ENCODE measurements at places on chromosomes 3 and 15.

GRCh38 chr3:197125636-197126035 is 96.0 kb upstream of the MELTF start:
- peak; percentile 21 for DNase-seq

DNA sequence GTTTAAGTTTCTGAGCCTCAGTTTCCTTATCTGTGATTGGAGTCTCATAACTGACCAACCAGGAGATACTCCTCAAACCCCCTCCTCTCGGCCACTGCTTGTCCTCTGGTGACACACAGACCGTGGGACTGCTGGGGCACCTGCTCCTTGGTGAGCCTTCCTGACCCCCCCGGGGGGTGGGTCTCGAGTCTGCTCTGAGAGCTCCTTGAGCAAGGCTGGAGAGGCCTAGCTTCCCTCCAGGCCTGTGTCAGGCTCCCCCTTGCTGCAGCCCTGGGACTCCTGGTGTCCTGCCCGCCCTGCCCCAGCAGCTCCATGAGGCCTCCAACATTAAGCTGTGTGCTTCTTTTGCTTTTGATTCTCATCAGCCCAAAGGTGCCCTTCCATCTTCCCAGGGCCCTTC is 27.7 kb downstream of the SRPRB start:
- DNase-seq, result no peak

DNA sequence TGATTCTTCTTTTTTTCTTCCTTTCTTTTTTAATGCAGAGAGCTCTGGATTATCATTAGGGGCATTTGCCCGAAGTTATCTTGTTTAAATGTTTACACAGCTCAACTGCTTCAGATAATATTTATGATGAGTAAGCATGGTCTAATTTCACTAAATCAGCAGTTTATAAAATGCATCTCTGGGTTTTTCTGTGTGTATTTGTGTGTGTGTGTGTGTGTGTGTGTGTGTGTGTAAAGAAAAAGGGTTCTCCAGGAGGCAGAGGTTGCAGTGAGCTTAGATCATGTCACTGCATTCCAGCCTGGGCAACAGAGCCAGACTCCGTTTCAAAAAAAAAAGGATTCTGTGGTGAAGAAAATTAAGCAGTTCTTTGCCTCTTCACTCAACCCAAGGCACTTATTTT is 25.9 kb upstream of the TNFSF10 start:
- no peak for DNase-seq

DNA sequence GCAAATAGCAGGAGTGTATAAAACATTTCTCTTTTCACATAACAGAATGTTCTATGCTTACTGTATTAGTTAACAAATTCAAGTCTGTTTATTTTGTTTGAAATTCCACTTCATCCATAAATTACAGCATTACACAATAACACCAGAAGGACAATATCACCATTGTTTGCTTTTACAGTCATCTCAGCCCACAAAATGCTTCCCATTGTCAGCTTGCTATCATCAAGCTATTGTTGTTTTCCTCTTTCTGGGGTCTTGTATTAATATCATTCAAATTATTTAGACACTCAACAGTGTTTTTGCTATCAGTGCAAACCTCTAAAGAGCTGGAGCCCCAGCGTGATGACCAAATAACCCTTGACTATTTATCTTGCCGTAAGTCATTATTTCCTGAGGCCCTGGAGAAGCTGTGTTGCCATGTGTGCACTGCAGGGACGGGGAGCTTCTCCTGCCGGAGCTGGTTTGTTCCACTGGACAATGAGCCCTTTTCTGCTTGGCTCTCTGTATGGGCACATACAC is 1.1 kb downstream of the SAMMSON start:
- DNase-seq, result peak; percentile 38

DNA sequence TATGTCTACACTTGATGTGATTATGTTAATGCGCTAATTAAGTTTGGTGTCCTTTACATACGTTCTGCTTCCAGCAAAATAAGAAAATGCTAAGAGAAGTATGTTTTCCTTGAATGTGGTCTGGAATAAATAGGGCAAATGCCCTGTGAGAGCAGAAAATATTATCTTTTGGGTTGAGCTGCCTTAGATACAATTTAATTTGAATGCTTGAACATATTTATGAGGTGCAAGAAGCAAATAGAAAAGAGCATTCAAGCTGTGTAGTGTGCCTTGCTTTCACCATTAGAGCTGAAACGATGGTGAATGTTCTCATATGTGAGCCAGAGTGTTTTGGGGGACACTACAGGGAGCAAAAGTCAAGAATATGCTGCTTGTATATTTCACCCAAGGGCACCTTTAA is 15.9 kb upstream of the ARNT2 start:
- no peak for DNase-seq

DNA sequence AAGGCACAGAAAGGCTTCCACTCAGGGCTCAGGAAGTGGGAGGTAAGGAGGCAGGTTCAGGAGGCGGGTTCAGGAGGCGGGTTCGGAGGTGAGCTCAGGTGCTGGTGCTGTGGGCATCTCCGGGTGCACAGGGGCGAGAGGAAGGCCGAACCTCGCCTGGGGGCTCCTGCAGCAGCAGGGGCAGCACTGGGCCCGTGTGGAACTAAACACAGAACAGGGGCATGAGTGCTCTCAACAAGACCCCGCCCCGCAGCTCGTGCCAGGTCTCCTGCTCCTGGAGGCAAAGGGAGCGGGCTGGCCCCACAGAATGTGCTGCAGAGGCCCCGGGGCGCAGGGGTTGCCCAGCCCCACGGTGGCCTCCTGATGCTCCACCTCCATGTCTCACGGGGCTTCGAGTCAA is 13.7 kb downstream of the ZDHHC19 start:
- no peak for DNase-seq

- no peak for DNase-seq
These were observed 1.1 kb upstream of the MGLL start for GRCh38 chr3:127823426-127823857.

DNA sequence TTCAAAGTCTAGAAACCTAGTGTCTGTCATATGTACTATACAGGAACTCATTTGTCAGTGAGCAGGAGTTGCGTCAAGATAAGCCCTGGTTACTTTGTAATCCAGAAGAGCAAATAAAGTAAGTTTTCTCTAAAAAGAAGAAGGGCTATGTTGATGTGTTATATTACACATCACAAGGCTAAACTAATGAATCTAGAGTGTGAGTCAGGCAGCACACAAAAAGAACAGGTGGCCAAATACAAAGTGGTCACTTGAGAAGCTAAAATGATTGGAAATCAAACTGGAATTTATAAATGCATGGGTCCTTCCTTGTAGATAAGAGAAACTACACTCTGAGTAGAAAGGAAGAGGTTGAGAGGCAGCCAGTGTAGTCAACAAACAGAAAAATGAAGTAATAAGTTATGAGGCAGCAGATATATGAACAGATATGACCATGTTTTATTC is 771.6 kb downstream of the DIPK2A start:
- no peak for DNase-seq

GRCh38 chr3:46228260-46229242 is 13.7 kb upstream of the CCR3 start:
- no peak for DNase-seq

GRCh38 chr3:189758186-189758585 is 127.0 kb downstream of the TP63 start:
- no peak for DNase-seq

DNA sequence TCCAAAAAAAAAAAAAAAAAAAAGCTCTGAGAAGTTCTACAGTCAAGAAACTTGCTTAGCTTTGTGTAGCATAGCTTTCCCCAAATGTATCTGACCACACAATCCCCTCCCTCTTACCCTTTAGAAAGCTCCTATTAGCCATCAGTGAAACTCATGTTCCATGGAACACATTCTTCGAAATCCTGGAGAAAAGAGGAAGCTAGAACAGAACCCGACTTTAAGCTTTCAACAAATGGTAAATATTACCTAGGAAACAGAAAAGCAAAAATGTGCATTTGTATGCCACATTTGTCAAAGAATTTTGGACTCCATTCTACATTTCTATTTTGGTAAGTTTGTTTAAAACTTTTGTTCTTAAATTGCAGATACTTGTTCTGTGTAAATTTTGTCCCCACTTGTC is 17.4 kb upstream of the CRTC3 start:
- DNase-seq, result no peak

DNA sequence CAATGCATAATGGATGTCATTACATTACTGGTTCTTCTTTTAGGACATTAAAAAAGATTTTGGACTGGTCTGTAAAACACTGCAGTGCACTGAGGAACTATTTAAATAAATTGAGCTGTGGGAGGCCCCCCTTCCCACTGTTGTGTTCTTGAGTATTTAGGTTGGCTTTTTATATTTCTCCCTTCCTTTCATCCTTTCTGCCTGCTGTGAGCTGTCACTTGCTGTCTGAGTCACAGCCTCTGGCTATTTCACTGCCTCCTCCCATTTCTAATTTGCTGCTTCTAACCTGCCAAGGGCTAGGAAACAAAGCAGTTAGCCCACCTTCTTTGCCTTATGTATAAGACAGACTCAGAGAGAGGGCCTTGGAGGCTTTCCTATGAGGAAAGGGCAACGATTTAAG is 89.0 kb upstream of the FNDC3B start:
- peak; percentile 52 for DNase-seq

DNA sequence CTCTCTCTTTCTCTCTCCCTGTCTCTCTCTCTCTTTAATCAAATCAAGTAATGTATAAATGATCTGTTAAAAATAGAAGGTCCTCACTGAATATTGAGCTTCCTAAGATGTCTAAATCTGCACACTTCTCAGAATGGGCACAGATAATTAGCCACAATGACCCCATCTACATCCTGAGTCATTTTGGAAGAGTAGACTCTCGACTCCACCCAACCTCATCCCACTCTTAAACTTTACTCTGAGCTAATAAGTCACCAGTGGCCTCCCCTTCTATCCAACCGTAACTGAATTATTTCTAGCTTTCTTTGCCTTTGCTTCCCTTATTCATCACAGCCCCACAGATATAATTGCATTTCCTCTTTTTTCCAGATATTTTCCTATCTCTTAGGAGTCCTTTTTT is 326.5 kb upstream of the ZNF717 start:
- DNase-seq, result no peak

- DNase-seq, result peak; percentile 73
These were observed 4.8 kb downstream of the HES1 start for GRCh38 chr3:194140520-194141414.

- DNase-seq, result peak; percentile 47
These were observed 6.2 kb downstream of the TSC22D2 start for GRCh38 chr3:150414258-150414657.

DNA sequence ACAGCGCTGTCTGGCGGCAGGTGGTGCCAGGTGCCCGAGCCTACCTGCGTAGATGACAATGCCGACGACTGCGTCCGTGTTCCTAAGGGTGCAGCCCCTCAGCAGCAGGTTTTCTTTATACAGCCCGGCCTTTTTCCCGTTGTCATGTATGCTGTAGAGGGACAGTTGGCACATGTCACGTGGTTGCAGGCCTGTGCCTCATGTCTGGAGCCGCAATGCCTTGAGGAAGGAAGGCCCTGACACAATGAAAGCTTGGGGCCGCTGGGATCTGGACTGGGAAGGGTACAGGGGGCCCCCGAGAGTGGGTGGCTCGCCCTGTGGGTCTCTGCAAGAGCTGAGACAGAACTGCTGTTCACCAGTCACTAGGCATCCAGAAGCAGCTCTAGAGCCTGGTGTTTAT is 136.0 kb downstream of the ATP10A start:
- no peak for DNase-seq

- no peak for DNase-seq
These were observed 614.4 kb downstream of the FHIT start for GRCh38 chr3:60636846-60637245.

- DNase-seq, result peak; percentile 72
These were observed 34.4 kb upstream of the MEIS2 start for GRCh38 chr15:37134699-37135131.

- no peak for DNase-seq
These were observed 97.9 kb downstream of the RORA start for GRCh38 chr15:61130950-61131942.

GRCh38 chr3:191461113-191461595 is at the start of gene PYDC2:
TSS of gene PYDC2 (plus strand) at chr3:191461163. CDS start at chr3:191461163, 0 bp downstream.
- no peak for DNase-seq

DNA sequence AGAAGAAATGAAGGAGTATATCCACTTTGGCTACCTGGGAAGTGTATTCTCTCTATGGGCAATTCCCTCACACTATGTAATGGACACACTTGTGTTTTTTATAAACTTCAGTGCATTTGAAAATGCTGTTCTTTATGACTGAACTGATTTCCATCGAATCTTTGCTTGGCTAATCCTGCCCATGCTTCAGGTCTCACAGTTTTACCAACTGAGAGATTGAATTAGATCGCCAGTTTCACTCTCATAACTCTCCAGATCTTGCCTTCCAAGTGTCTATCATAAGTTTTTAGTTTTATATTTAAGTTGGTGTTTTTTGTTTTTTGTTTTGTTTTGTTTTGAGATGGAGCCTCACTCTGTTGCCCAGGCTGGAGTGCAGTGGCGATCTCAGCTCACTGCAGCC is 73.5 kb upstream of the MBNL1 start:
- DNase-seq, result no peak

- DNase-seq, result no peak
These were observed 30.1 kb downstream of the GREM1 start for GRCh38 chr15:32747921-32748342.

GRCh38 chr3:541062-541801 is 344.7 kb downstream of the CHL1 start:
- no peak for DNase-seq

DNA sequence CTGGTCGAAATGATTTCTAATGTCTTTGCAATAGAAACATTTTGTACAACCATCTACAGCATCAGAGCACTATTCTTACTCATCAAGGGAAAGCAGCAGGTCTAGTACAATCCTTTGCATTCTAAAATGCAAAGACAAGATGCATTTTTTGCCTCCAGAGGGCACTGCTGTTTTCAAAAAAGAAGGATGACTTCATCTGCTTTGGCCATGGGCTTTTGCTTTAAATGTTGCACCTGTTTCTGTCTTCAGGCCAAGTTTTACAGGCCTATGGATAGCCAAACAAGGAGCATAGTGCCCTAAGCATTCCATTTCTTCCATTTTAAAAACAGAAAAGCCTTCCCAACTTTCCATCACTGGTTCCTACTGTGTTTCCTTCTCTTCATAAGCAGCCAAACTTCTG is 3.4 kb downstream of the PARP9 start:
- DNase-seq, result peak; percentile 79

- DNase-seq, result no peak
These were observed 11.1 kb downstream of the RBMS3 start for GRCh38 chr3:29291982-29292363.

DNA sequence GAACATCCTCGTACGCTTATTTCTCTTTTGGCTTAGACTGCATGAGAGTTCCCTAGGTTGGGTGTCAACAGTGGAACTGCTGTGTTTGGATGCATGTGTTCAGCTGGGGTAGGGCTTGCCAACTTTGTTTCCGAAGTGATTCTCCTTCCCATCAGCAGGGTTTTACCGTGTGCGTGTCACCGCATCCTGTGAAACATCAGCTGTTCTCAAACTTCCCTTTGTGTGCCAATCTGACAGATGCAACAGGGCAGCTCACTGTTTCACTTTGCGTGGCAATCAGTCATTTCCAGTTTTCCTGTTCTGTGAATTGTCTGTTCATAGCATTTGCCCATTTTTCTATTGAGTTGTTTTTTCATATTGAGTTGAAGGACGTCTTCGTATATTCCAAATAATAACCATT is 218.8 kb downstream of the VPS13C start:
- no peak for DNase-seq

- no peak for DNase-seq
These were observed 177.2 kb downstream of the LPP start for GRCh38 chr3:188331166-188331565.

GRCh38 chr15:66502491-66502890 is 2.2 kb downstream of the RPL4 start:
- DNase-seq, result no peak

GRCh38 chr3:52350416-52350815 is 34.3 kb downstream of the DNAH1 start:
- no peak for DNase-seq

Data from fibroblast of pulmonary artery (primary cell).